ENCODE measurements at places on chromosomes 2 and 18.

GRCh38 chr2:134671513-134671912 is 47.3 kb downstream of the TMEM163 start:
- DNase-seq = no peak

GRCh38 chr18:62605685-62606084 is 82.9 kb downstream of the ZCCHC2 start:
- no peak for DNase-seq

- no peak for DNase-seq
Measured at GRCh38 chr2:156380117-156380645, 47.7 kb upstream of the NR4A2 start.

DNA sequence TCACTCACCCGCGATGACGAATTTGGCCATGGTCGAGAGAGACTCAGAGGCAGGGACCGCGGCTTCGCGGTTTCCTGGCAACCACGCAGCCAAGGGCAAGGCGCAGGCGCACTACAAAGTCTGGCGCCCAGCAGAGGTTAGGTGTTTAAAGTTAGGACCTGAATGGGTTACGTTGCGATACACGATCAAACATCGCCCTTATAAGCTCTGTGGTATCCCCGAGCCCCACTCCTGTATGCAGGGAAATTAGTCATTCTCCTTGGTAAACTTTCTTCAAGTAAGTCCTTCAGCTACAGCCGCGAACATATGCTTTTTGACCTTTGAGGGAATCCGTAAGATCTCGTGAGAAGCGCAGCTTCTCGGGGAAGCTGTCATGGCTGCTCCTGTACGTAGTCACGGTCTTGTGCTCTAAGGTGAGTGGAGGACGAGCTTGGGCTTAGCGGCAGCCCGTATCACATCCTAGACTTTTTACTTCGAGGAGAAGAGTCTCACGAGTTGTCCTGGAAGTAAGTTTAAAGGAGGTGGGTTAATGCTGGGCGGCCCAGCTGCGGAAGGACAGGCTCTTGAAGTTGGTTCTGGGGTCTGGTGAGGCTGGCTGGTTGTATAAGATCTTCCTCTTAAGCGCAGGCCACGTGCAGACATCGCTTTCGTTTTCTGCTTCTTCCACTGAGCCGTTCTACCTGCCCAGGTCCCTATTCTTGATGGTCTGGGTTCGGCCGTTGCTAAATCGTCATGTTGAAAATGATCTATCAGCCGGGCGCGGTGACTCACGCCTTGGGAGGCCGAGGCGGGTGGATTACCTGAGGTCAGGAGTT is at the start of the genes FASTKD2 and MDH1B:
Gene FASTKD2, plus strand, starts transcription at position 365 of the 815 bp plus-strand sequence. CDS start 1,088 bp downstream, outside the sequence.
Gene MDH1B, minus strand, starts transcription at position 87 of the 815 bp plus-strand sequence. Its CDS starts 57 bp downstream, at position 30.
- DNase-seq = peak; percentile 67

DNA sequence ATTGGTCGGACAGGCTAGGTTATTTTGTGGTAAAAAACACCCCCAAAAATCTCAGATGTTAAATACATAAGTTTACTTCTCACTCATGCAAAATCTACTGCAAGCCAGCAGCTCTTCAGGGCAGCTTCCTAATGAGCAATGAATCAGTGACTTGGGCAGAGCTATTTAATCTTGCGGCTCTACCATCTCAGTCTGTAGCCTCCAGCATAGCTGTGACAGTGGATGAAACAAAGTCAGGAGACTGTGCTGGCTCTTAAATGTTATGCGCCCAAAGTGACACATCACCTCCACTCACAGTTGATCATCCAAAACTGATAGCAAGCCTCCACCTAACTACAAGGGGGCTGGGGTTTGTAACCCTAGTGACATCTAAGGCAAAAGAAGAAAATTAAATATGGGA is 571.9 kb downstream of the METTL4 start:
- DNase-seq = no peak

- DNase-seq = no peak
Measured at GRCh38 chr18:6797171-6797570, 67.7 kb downstream of the ARHGAP28 start.

DNA sequence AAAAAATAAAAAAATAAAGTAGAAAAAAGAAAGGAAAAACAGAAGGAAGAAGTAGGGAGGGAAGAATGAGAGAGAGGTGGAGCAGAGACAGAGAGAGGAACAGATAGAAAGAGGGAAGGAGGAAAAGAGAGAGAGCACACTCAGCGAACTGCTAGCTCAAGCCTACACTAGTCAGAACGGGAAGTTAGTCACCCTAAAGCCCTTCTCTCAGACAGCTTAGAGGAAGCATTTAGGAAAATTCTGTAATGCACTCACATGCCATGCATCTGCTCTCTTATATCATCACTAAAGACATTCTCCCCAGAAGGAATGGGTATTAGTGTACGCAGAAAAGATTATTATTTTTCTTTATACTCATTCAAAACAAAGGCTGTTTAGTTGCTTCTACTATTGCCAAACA is 68.1 kb upstream of the SULT1C3 start:
- DNase-seq = no peak

DNA sequence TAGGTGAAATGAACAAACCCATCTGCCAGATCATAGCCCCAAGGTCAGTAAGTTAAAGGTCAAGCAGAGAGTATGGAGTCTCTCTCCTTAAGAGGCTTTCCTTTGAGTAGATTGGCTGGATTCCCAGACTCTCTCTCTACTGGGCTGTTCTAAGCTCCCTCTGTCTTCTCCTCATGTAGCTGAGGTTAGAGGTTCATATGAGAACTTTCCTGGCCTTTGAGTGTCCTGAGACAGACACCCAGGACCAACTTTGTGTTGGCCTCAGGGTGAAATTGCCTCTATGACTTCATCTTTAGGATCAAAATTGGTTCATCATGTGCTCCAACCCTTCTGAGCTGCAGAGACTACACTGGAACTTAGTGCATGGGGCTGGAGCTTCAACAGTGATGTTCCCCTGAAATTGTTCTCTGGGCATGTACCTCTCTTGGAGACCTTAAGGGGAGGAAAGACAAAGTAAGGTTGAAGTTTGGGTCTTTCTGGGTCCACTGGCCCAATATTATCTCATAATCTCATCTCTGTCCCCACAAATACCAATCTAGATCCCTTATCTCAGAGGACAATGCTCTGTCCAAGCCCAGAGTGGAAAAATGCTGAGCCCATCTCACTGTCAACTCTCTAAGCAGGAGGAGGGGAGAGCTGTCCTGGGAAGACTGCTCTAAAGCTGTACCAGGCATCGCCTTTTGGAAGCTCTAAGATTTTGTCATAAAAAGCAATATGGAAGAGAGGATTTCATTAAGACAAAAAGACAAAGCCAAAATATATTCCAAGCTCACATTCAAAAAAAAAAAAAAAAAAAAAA is 177.3 kb upstream of the ARL4C start:
- no peak for DNase-seq

GRCh38 chr18:25827961-25828561 is 262.4 kb downstream of the SS18 start:
- no peak for DNase-seq

- no peak for DNase-seq
Measured at GRCh38 chr2:232749331-232749730, 27.0 kb downstream of the KCNJ13 start.

DNA sequence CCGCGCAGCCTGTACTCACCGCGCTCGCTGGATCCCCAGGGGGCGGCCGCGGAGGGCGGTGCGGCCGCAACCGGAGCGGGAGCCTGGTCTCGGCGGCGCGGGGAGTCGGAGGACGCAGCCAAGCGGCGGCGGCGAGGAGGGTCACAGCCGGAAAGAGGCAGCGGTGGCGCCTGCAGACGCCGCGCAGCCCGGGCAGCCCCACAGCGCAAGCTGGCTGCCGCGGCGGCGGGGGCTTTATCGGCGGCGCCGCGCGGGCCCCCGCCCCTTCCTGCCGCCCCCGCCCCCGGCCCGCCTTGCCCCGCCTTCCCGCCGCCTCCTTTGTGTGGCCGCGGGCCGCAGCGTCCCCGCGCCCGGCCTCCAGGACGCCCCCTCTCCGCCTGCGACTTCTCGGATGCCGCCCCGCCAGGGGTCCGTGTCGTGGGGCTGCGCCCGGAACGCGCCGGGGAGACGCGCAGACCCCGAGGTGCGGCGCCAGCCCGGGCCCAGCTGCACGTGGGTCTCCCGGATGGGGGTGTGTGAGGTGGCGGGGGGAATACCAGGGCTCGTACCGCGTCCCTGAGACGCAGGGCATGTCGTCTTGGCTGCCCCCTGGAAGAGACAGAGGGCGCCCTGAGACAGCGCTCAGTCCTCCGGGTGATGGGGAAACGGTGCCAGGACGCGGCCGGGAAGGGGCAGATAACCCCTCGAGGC is at the start of gene SERPINE2:
Gene SERPINE2, minus strand, starts transcription at position 207 of the 690 bp plus-strand sequence. CDS start 37,386 bp downstream, outside the sequence.
- no peak for DNase-seq

- DNase-seq = no peak
Measured at GRCh38 chr18:80023173-80023572, 11.1 kb upstream of the RBFA start.

- DNase-seq = peak; percentile 67
Measured at GRCh38 chr2:60819155-60819862, 62.1 kb upstream of the REL start.

GRCh38 chr2:176997074-176997791 is 215.4 kb upstream of the HNRNPA3 start:
- no peak for DNase-seq

- no peak for DNase-seq
Measured at GRCh38 chr2:200905618-200906296, 16.6 kb downstream of the NIF3L1 start.

DNA sequence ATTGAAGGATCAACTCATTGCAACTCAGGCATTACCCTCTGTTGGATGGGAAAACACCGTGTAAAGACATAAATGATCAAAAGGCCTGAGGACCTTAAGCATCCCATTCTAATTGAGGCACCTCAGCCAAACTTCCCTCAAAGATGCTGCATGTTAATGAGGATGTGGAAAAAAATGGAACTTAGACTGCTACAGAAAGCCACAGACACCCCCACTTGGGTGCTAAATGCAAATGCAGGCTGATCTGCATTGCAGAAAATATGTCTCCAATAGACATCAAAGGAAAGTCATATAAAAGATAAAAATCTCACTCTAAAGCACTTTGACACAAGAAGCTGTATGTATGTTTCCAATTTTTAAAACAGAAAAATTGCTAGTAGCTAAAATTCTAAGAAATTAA is 504.7 kb downstream of the KCNJ3 start:
- DNase-seq = no peak

DNA sequence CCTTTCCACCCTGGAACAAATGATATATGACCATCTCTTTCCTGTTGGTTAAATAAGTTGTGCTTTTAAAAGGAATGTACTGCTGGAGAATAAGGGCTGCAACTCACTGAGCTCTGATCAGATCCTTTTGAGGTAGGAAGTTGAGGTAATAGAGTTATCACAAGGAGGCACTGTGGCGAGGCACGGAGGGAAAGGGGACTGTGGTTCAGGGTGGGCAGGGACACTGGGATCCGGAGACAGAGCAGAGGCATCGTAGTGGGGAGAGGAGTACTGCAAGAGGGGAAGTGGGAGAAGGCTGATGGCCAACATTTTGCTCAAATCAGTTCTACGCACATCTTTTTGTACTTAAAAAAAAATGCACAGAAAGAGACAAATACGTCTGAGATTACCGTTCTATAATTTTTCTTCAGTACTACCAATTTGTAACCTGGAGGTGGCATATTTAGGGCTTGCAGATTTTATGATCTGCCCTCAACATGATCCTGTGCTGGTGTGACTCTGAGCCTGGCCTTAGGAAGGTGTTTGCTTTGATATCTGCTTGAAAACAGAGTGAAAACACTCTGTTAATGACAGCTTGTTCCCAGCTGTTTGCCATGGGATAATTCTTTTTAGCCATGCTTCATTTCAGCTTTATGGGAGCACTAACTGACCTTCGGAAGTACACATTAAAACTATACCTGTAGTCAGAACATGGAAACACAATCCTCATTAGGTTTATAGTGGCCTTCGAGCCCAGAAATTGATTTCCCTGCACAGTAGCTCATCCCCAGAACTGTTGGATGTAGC is 168.1 kb downstream of the KCNE4 start:
- DNase-seq = no peak

- DNase-seq = no peak
Measured at GRCh38 chr2:1868683-1869141, 124.4 kb upstream of the PXDN start.

- DNase-seq = no peak
Measured at GRCh38 chr2:4049463-4049862, 346.1 kb downstream of the DCDC2C start.

GRCh38 chr2:25582077-25582830 is 91.1 kb downstream of the DTNB start:
- DNase-seq = no peak

DNA sequence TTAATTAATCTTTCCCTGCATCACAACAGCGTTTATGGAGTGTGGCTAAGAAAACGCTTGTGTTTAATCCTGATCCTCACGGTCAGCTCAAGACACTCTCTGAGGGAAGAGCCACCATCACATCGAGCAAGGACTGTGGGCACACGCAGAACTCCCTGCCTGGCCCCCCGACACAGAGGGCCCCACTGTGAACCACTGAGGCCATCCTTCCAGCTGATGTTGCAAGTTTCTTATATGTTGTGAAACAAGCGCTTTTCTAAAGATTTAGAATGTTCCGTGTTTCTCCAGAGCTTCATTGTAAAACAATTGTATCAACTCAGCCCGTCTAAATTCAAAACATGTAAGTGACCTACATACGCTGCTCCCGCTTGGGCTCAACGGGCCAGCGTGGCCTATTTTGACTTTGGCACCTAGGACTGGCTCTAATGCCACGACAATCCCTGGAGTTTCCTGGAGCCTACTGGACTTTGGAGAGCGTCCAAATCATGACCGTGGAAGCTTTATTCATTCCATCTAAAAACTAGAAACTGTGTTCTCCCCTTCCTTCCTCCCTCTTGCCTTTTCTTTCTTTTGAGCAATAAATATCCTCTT is 34.9 kb downstream of the SERPINE2 start:
- DNase-seq = no peak

DNA sequence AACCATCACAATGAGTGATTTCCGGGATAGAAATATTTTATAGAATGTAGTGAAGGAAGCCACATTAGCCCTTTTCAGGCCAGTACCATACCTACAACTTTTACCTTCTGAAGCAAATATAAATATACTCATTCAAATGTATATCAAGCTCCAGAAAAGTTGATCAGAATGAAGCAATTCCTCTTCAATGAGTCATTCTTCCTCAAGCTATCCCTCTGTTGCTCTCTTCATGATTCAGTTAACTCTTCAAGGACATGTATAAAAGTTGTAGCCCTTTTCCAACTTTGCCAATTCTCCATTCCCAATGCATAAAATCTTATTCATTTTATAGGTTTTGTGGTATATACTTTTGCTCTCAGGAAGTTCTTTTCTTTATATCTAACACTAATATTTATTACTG is 242.1 kb upstream of the RGPD4 start:
- DNase-seq = no peak

GRCh38 chr2:135424849-135425248 is 106.2 kb downstream of the ZRANB3 start:
- DNase-seq = no peak

- no peak for DNase-seq
Measured at GRCh38 chr2:15797231-15797938, 143.0 kb upstream of the MYCN start.

DNA sequence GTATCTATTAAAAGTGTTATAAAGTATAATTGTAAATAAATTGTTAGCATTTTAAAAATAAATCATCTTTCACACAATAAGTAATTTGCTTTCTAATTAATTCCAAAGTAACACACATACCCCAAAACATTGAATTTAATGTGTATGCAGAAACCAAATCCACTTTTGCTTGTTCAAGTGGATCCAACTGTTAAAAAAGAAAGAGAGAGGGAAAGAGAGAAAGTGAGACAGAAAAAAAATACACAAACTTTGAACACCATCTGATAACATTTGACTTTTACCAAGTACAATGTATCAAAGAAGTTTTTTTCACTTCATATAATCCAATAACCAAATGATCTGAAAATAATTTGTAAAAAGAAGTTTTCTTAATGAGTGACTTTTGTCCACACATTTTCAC is 16.6 kb downstream of the C1D start:
- DNase-seq = no peak

- DNase-seq = no peak
Measured at GRCh38 chr2:118473846-118474540, 373.5 kb downstream of the EN1 start.
